ENCODE measurements at places on chromosomes 3 and 15.

- no peak for DNase-seq
Measured at GRCh38 chr15:62483814-62484213, 318.7 kb upstream of the C2CD4B start.

DNA sequence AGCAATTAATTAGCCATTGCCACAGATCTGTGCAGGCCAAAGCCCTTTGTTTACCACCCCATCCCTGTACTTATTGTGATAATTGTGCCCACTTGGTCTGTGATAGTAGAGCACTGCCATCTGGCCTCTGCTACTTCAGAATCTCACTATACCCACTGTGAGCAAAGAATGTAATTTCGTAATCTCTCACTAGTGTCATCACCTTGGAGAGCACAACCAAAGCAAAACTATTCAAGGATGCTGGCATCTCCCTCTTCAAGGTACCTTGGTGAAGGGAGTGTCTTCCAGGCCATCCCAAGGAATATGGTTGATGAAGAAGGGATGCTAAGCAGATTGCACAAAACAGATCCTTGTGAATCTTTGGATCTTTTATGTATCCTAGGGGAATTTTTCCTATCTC is 34.7 kb upstream of the NOX5 start:
- no peak for DNase-seq

DNA sequence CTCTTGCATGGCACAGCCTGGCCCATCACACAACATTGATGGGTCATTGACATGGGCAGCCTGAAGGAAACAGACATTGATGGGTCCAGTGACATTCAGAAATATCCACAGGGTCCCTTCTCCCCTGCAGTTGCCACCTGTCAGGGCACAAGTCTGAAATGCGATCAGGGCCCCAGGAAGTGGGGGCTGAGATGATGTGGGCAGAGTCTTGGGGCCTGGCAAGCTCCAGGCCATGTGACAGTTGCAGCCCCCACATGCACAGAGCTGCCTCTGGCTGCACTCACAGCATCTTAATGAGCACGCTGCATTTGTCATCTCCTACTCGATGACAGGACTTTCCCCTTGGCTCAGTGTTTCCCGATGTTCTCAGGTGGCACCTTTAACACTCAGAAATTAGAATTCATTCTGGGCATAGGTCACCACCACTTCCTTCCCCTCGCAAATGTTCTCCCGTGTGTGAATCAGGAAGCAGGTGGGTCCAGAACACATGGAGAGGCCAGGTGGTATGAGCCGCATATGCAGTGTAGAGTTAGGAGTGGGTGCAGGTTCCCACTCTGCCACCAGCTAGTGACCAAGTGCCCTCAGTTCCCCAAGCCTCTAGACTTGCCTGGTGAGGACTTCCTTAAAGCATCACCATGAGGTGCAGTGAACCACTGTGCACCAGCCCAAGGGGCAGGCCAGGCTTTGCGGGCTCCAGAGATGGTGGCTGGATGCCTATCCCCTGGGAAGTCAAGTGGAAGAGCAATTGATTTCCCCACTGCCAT is 1.6 kb upstream of the TXNRD3 start:
- no peak for DNase-seq

DNA sequence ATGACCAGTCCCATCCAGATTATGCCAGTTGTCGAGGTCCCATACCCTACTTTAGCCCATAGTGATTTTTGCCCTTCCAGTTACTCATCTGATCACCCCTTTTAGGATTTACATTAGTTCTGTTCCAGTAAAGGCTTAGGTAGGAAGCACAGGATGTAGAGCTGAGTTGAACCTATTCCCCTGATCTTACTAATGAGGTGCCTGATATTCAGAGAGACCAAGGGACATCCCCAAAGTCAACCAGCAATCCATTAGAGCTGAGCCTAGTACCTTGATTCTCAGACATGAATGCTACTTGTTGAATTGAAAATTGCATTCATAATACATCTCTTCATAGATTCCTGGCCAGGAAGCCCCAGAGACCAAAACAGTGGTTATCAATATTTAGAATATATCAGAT is 24.7 kb downstream of the CTDSPL start:
- DNase-seq, result no peak

DNA sequence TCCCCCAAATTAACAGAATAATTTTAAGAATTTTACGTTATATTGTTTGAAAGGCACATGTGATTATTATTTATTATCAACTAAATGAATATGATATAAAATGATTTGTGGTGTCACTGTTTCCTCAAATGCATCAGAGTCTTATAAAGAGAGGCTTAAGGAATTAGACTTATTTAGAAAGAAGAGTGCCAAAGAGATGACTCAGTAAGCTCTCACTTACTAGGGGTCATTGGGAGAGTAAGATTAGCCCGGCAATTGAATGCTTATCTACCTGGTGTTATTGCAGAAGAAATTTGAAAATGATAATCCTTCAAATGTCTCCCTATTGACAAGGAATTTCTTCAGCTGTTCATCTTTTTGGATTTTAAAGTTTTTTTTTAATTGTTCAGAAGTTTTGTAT is 408.7 kb downstream of the OXSM start:
- DNase-seq, result no peak
